NCI-H1417 treated with DMSO at 0.1 percent for 48 hours (cell line): ENCODE measurements at places on chromosomes 5 and 9.
A peak's percentile ranks its signal among the peaks of the same experiment; 100 is the strongest.

DNA sequence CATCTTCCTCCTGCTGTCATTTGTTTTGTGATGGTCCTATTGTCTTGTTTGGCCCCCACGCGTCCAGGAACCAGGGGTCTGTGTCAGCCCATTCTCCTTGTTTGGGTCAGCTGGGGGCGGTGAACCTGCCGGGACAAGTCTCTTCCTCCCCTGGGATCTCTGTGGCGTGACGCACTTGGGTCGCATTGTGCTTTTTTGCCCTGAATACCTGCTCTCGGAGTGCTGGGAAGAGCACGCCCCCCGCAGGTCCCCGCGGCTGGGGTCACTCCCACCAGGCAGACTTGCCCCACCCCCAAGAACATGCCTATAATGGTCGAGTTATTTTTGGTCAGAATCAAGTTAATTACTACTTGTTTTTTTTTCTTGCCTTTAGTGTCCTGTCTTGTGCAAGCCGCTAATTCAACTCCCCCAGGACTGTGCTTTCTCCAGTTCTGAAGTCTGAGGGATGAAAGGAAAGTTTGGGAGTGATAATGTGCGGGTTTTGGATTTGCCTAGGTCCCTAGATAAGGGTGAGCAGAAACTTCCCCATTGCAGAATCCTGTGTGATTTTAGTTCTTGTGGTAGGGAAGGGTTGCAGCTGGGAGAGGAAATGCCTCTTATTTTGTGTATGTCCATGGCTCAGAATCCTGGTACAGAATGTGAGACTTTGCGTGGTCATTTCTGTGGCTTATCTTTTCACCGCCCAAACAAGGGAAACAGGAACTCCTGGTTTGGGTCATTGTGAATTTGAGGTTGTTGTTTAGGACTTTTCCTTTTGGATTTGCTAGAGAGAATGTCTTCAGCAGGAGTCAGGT lies 789 bp downstream of the ACER2 start:
- no peak for DNase-seq

DNA sequence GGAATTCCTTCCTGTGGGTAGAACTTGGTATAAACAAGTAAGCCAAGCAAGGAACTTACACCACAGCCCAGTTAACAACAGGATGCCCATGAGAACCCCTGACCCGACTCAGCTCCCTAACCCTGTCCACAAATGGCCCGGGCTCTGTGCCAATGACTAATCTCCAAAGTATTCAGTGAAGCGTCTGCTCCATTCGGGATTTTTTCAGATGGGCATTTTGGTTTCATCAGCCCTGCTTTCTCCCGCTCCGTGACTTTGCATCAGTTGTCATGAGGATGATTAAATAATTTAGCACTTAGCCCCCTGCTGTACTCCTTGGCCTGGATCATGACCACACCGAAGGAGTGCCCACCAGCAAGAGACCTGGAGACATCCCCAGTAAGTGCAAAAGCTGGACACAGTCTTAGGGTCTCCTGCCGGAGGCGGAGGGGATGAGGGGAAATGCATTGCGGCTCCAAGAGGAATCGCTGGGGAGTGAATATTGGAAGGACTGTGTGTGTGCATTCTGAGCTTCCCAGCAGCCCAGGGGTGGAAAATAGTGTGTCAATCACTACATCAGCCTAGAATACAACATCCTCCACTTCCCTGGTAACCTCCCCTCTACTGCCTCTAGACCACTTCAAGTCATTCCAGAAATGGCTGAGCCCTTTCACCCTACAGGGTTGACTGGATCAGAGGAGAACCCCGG lies 41.4 kb upstream of the DNAH5 start:
- DNase-seq = no peak

DNA sequence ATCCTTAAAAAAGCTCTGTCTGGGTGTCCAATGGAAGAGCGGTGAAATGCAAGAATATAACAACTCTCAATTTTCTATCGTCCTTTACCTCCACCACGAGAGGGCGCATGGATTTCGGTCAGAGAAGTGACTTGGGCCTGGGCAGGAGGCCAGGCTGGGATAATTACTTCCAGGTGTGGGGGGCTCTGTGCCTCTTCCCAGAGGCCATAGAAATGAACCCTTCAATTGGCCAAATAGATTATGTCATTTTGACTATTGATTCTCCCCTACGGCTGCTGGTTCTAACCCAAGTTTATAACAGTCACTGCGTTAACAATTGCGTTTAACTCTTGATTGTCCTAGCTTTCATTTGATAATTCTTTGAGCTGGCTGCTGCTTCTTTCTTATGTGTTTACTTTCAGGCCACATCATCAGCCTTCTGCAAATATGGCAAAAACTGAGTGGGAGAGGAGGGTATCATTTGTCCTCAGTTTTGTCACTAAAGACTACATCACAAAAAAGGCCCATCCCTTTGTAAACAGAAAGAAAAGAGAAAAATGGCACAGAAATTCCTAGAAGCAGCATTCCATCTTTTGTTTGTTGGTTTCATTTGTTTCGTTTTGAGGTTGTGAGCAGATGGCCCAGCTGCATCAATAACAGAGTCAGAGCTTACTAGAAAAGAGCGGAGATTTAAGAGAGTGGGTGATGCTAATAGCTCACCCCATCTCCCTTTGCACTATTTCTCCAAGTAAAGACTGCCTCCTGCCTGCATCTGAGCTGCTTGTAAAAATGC lies 45.4 kb upstream of the ZFR start:
- DNase-seq = peak; percentile 80

- DNase-seq = no peak
Measured at GRCh38 chr9:2021731-2022130, 6.6 kb downstream of the SMARCA2 start.

GRCh38 chr9:73892335-73892734 lies 604.8 kb upstream of the RORB start:
- no peak for DNase-seq
